ENCODE measurements at places on chromosomes 2 and 18.

DNA sequence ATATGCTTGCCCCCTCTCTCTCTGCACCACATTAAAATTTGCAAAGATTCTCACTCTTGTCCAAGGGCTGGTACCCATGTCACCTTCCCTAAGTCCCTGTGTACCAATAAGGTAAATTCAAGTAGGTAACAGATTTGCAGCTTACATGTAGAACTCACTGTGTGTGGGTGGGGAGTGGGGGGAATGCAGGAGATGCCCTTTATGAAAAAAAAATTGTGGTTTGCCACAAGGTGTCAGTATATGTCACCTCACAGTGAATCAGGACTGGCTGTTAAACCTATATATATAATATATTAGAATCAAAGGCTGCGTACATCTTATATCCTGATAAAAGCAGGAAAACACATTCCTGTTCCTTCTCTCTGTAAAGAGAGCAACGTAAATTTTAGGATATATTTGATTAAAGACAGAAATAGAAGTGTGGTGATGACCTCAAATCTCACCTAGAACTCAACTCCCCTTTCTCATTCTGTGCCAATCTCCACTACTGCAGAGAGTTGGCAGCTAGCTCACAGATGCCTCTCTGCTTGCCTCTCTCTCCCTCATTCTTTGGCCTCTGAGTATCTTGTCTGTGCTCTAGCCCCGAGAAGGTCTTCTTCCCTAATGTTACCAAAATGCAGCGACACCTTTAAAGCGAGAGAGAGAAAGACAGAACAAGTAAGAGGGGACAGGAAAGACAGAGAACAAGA lies 536 bp downstream of the XDH start:
- no peak for DNase-seq

DNA sequence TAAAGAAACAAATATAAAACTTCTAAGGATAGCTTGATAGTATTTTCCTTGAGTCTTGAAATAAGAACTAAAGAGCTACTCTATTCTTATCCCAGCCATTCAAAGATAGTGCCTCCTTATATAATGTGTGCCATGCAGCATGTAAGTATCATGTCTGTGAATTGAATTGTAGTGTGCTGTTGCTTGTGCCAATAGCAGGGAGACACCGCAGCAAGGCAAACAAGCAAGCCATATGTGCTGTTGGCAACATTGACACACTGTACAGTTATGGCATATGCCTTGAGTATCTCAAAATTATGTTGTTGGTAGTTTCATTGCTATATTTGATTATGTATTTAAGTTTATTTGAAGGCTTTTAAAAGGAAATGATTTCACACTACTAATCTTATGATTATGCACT lies 58.2 kb downstream of the ERBB4 start:
- no peak for DNase-seq

DNA sequence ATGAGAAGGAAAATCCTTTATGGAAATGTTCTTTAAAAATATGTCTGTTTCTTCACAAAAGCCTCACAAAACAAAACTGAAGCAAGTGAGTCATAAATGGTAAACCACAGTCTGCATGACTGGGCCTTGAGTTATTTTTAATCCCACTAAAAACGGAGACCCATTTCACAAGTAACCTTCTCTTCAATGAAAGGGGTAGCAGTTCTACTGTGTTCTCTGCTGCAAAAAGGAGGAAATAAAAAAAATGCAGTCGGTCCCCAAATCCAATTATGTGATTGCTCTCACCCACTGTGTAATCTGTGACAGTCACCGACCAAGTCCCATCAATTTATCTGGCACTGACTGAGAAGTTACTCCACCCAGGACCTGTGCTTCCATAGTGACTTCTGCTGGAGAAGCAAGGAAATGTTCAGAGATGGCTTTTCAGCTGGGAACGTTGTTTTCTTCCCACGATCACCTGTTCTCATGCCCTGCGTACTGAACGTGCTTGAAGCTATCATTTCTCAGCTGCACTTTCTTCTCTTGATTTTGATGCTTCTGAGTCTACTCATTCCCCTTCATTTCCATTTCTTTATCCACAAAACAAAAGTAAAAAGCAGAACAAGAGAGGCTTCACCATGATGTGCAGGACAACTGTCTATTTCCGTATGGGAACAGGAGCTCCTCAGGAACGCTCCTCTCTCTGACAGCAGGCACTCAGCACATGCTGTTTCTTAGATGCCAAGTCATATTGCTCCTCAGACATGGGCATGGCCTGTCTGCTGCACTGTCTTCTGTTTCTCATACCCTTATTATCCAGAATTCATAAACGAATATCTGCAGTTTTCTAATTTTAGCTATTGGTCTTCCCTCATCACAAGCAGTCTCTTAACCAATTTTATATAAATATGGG lies 80.0 kb upstream of the TMEM200C start:
- no peak for DNase-seq

- no peak for DNase-seq
Measured at GRCh38 chr2:25131253-25131566, 37.2 kb downstream of the POMC start.

DNA sequence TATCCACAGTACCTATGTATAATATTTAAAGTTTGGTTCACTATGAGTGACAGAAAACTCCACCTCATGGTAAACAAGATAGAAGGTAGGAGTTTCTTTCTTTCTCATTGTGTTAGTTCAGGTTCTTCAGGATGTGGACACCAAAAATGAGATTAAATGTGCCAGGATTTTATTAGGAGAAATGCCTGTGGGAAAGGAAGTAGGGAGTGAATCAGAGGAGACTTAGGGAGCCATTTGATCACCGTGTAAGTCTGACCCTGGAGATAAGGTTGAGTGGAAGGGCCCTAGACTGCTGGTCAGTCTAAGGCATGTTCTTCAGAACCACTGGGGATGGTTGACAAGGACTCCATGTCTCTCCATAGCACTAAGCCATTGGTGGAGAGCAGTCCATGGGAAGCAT lies 8.1 kb downstream of the AOX1 start:
- DNase-seq: no peak

DNA sequence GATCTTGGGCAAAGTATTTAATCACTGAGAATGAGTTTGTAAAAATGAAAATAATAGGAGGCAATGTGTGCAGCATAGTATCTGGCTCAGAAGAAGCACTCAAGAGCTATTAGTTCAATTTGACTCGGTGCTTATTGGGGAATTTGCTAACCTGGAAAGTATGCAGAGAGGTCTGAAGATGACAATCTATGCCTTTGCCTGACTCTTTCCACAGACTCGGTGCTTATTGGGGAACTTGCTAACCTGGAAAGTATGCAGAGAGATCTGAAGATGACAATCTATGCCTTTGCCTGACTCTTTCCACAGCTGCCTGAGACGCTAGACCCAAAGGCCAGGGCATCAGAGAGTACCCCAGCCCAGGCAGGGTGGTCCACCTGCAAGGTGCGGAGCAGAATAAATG lies 12.2 kb upstream of the SH3BP4 start:
- DNase-seq: no peak
